NCI-H1694 treated with DMSO at 0.1 percent for 48 hours (cell line): ENCODE measurements at places on chromosomes 1 and 21.

- DNase-seq = no peak
Measured at GRCh38 chr1:58939666-58940370, 156.0 kb upstream of the JUN start.

- DNase-seq = no peak
Measured at GRCh38 chr1:241825581-241825980, 22.4 kb upstream of the EXO1 start.

DNA sequence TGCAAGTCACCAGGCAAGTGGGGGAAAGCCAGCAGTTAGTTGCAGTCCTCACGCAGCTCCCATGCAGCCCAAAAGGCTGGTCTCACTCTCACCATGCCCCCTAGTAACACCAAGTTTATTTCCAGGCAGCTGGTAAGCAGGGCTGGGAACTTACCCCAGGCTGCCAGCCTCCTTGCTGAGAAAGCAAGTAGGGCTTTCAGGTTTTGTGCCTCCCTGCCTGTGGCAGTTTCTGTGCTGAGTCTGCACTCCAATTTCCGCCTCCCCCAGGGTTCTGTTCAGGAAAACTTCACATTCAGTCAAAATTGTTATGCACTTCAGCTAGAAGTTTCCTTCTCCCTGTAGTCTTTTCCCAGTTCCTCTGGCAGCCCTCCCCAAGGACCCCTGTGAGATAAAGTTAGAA lies 102.0 kb upstream of the SGIP1 start:
- DNase-seq = no peak

GRCh38 chr1:156571261-156571852 lies 1.0 kb downstream of the IQGAP3 start:
- DNase-seq = no peak

DNA sequence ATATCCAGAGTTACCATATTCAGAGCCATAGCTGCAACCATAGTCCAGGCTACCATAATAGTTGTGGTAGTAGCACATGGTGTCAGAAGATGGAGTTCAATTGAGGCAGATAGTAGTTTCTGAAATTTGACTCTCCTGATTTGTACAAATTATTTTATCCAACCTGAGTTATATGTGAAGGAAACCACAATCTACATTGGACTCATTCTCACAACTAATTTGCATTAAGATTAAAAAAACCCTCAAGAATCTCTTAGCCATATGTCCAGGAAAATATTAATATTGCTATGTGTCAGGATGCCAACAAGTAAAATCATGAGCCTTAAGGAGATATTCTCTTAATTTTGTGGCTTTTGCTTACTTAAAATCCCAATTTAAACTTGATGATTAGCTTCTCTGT lies at the start of gene KRTAP22-2:
KRTAP22-2 (minus strand) TSS at position 101 of the 400 bp plus-strand sequence.
- no peak for DNase-seq
